ENCODE measurements at places on chromosomes 7 and 10. TPM values are rescaled to one million over a fixed set of nuclear protein-coding genes. Genes with fewer than 3 reads are reported as not detected.
A peak's percentile ranks its signal among the peaks of the same experiment; 100 is the strongest.

GRCh38 chr10:73253225-73253555, 746 bp upstream of the MRPS16 start:
- DNase-seq = no peak

DNA sequence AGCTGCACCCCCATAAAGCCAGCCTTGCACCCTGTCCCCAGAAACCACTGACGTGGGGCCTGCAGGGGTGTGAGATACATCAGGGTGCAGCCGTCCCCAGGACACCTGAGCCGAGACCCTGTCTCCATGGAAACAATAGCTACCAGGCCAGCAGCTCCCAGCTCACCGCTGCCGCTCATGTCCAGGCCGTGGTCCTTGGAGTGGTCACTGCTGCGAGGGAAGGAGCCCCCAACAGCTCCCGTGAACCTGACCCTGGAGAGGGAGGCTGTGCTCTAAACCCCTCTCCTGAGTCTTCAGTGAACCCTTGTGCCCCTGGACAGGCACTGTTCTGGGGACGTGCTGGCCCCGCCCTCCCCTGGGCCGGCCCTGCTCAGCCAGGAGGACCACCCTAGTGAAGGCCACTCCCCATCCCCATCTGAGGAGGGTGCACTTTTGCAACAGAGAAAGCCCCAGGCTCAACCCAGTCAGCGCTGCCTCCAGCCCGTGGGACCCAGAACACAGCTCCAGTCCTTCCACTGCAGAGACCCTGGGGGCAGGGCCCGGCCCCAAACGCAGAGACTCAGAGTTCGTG, 19.6 kb upstream of the INPP5A start:
- peak; percentile 26 for DNase-seq

- no peak for DNase-seq
These were observed 42.7 kb upstream of the PPP2R2D start for GRCh38 chr10:131858118-131858515.

- DNase-seq = no peak
These were observed 46.5 kb upstream of the GLI3 start for GRCh38 chr7:42283553-42283952.

DNA sequence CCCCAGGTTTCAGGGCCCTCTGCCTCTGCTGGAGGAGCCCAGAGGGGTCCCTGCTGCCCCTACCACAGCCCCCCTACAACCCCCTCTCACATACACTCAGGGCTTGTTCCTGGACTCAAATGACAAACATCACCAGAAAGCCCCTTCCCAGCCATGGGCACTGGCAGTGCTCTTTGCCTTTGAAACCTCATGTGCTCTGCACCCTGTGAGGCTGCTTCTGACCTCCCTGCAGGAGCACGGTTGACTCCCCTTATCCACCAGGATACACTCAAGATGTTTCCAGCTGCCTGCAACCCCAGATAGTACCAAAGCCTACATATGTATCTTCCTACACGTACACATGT, 3.5 kb upstream of the ADIRF start:
- DNase-seq = no peak

DNA sequence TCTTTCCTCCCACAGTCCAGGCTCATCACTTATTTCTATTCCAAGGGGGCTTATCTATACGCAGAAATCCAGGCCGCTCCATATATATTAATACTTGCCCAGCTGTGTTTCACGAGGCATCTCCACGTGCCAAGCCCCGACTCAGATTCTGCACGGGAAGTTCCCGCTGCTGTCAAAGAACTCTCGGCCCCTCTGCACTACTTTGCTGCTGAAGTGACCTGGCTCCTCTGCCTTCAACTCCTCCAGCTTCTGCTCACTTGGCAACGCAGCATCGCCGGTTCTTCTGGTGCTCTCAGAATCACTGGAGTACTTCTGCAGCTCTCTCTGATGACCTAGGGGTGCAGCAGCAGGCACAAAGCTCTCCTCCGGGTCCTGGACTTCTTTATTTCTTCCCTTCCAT, 9.7 kb upstream of the CHST12 start:
- DNase-seq = no peak

DNA sequence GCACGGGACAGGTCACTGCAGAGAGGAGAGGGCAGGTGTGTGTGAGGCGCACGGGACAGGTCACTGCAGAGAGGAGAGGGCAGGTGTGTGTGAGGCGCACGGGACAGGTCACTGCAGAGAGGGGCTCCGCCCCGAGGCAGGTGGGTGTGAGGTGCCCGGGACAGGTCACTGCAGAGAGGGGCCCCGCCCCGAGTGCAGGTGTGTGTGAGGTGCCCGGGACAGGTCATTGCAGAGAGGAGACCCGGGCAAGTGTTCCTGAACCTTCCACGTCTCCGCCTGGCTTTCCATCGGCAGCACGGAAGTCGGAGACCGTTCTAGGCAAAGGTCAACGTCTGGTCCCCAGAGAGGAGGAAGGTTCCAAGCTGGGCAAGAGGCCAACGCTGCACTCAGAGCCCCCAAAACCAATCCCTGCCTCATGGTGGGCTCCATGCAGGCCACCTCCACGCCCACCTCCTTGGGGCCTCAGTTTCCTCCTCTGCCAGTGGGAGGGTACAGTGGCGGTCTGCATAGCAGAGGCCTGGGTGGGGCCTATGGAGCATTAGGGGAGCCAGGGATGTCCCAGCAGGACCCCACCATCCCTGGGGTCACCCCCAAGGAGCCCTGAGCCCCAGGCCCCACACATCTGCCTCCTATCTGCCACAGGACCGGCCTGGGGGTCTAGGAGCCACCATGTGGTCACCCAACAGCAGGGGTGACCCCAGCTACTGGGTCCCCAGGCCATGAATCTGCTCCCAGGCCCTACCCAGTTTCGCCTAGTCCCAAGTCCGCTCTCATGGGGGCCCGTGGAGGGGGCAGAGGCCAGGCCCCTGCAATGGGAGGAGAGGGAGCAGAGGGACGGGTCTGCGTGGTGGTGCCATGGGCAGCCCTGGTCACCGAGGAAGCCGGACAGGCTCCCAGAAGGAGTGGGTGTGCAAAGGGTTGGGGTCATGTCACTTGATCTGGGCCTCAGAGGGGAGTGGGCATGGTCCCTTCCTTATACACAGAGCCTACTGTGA, 57.0 kb downstream of the STK32C start:
- DNase-seq = no peak

GRCh38 chr7:1567049-1567771, 2.6 kb downstream of the PSMG3 start:
- peak; percentile 74 for DNase-seq

DNA sequence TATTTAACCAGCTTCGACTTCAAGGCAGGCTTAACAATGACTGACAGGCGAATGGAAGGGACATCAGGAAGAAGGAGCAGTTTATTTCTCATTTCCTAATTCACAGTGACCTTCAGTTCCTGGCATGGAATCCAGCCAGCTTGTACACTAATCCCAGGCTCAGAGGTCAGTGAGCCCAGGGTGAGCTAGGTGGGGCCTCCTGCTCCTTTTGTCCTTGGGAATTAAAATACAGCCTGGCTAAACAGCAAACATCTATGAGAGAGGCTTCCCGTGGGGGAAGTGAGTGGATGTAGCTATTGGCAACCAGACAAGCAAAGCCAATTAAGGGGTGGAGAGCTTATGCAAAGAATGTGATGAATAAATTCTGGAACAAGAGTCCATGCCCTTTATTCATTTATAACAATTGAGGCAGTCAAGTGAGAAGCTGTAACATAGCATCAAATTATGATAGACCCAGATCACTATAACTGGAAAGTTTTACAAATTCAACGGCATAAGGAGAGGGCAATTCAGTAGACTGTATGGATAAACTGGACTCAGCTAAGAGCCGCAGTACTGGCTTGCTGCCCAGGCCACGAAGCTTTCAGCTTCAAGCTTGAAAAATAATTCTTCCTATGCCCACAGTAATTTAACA, 57.1 kb downstream of the STK17A start:
- peak; percentile 50 for DNase-seq

DNA sequence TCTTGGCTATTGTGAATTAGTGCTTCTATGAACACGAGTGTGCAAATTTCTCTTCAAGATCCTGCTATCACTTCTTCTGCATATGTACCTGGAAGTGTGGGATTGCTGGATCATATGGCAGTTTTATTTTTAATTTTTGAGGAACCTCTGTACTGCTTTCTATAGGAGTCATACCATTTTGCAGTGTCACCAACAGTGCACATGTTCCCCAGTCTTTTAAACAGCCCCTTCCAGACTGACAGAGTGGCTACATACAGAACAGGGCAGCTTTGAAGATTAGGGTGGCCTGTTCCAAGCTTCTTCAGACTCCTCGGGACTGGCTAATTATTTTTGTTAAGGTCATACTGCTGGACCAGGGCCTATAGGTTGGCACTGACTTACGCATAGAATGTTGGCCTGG, 82.9 kb downstream of the AUTS2 start:
- DNase-seq = no peak

- no peak for DNase-seq
These were observed 22.7 kb downstream of the FAM237B start for GRCh38 chr7:90298145-90299038.

GRCh38 chr7:127477295-127478023, 85.0 kb upstream of the ZNF800 start:
- no peak for DNase-seq

- DNase-seq = no peak
These were observed 24.0 kb downstream of the HYCC1 start for GRCh38 chr7:22989643-22990587.

GRCh38 chr10:77321838-77322237, 315.8 kb downstream of the KCNMA1 start:
- no peak for DNase-seq

DNA sequence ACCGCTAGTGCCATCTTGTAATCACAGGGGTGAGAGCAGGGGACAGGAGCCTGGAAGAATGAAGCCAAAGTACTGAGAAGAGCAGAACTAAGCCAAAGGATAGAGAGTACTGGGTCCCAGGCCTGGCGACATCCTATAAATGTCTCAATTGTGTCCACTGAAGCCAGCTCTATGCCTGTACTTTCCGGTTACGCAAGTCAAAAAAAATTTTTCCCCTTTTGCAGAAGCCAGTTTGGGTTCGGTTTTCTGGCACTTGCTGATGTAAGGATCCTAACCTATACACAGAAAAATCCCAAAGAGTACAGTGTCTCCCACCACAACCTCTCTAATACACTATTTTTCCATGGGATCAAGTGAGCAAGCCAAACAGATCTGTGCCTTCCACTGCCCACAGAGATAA, 61.1 kb downstream of the PLXNA4 start:
- no peak for DNase-seq

DNA sequence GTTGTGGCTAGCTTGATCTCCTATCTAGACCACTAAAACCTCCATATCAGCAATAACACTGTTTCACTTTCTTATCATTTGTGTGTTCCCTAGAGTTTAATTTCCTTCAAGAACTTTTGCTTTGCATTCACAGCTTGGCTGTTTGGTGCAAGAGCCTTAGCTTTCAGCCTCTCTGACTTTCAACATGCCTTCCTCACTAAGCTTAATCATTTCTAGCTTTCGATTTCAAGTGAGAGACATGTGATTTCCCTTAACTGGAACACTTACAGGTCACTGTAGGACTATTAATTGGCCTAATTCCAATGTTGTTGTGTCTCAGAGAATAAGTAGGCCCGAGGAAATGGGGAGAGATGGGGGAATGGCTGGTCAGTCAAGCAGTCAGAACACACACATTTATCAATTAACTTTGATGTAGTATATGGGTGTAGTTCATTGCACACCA, 10.6 kb upstream of the BPGM start:
- no peak for DNase-seq

DNA sequence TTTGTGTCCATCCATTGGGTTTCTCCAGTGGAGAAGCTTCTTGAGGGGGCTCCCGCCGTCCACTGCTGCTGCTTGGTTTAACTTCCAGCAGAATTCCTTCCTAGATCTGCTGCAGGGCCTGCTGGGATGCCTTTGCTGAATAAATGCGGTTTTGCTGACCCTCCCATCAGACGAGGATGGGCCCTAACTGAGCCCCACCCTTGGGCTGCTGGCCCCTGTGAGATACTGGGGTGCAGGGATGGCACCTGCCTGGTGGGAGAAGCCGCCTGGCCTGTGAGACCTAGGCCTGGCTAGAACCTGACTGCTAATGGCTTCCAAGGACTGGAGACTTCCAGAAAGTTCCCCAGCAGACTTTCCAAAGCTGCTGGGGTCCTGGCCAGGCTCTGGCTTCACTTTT, 43.8 kb downstream of the ZNF467 start:
- DNase-seq = no peak

- no peak for DNase-seq
These were observed 10.3 kb upstream of the DNAAF5 start for GRCh38 chr7:716222-716621.

GRCh38 chr10:125687507-125688185, 4.7 kb upstream of the TEX36 start:
- no peak for DNase-seq

- DNase-seq = no peak
These were observed 12.0 kb downstream of the IFRD1 start for GRCh38 chr7:112462236-112462635.

DNA sequence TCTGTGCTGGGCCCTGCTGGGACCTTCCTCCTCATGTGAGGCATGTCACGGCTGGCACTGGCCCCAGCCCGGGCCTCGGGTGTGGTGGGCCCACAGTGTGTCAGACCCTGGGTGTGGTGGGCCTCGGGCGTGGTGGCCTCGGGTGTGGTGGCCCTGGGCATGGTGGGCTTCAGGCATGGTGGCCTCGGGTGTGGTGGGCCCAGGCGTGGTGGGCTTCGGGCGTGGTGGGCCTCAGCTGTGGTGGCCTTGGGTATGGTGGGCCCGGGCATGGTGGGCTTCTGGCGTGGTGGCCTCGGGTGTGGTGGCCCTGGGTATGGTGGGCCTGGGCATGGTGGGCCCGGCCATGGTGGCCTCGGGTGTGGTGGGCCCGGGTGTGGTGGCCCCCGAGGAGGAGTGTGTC, 40.4 kb downstream of the NKX6-2 start:
- DNase-seq = no peak

DNA sequence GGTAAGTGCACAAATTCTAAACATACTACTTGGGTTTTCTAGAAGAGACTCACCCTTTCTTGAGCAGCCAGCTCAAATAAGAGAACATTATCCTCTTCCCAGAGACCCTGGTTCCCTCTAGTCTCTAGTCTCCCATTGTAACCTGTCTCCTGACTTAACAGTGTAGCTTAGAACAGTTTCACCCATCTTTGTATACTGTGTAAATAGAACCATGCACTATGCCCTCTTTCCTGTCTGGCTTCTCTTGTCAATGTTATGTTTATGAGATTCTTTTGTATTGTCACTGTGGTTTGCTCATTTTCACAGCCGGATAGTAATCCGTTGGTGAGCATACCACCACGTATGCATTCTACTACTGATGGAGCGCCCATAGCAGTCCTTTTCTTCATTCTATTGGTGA, 227.4 kb upstream of the PLPP4 start:
- no peak for DNase-seq

DNA sequence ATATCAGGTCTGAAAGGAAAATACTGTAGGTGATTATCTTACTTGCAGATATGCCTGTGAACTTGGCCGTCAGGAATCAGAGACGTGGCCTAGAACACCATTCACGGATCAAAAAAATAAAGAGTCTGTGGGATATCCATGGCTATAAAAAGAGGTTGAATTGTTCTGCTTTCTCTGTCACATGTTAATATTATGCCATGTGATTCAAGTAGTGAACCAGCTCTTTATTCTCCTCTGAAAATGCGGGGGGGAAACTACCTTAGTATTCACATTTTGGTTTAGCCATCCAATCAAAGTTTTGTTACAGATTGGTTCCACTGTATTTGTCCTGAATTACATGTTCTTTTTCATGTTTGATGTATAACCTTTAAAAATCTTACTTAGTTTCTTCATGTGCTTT, 120.5 kb downstream of the CCNY start:
- no peak for DNase-seq

Gene FAM241B
- 1.7 TPM for total RNA-seq

Gene LDB3
- total RNA-seq = 4.3 TPM

Gene CALML5
- not detected for total RNA-seq

Gene MUC3A
- 185 TPM for total RNA-seq

Gene OR2A12
- total RNA-seq = not detected

Gene CLEC5A
- not detected for total RNA-seq

Gene PDGFA
- total RNA-seq = 58.7 TPM

Gene KLLN
- total RNA-seq = 1.3 TPM

Gene TFEC
- total RNA-seq = 0.89 TPM

Data from left colon (tissue), 2 donors.